Dorsolateral prefrontal cortex (tissue), 122 donors: ENCODE measurements at places on chromosomes 12 and 14. TPM values are rescaled to one million over a fixed set of nuclear protein-coding genes. Genes with fewer than 3 reads are reported as not detected.
A peak's percentile ranks its signal among the peaks of the same experiment; 100 is the strongest.

DNA sequence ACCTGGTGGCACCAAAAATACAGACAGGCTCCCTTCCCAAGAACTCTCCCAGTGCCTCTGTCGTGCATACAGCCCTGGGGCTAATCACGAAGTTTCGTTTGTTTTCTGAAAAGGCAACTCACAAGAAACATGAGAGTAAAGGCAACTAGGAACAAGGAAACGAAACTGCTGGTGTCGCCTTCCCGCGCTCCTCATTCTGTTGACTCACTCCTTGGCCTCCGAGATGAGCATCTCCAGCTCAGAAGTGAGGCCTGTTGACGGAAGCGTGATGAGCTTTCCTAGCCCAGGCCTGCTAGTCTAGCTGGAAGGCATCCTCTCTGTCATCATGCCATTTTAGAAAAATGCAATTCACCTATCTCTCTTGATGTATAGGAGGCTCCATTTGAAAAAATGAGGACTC, 50.5 kb downstream of the TTC9 start:
- peak; percentile 32 for DNase-seq

GRCh38 chr12:71321531-71321930, 118.1 kb upstream of the LGR5 start:
- no peak for DNase-seq

- DNase-seq: peak; percentile 78
These were observed 27.6 kb downstream of the BHLHE41 start for GRCh38 chr12:26097046-26097878.

- DNase-seq: no peak
These were observed 2.7 kb downstream of the RSRC2 start for GRCh38 chr12:122523846-122524718.

DNA sequence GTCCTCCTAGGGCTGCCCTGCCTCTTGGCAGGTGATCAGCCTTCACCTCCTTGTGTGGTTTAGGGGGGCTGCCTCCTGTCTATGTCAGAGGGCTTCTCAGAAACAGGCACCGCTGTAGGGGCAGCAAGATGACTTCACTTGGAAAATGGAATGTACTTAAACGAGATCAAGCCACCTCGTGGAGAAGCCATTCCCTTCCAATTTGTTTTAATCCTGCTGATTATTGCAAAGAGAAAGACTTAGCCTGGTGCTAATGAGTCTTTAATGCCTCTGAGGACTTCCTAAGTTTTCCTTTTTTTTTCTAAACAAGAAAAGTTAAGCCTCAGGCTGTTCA, 62.3 kb upstream of the RFLNA start:
- DNase-seq: no peak

Gene KLRC4
- total RNA-seq: 0.95 TPM

Gene MAP4K5
- total RNA-seq: 81.6 TPM
